ENCODE measurements at places on chromosomes 1 and 21. TPM values are rescaled to one million over a fixed set of nuclear protein-coding genes. Genes with fewer than 3 reads are reported as not detected.

Gene LCE3E
- not detected for total RNA-seq

Gene SLC22A15
- 1.2 TPM for total RNA-seq

Gene ATP8B2
- 53.2 TPM for total RNA-seq

Gene FMO4
- total RNA-seq, result 3.2 TPM

Gene KRTAP19-3
- not detected for total RNA-seq

Gene UBXN10
- total RNA-seq, result 22.2 TPM

Gene LAD1
- total RNA-seq, result not detected

Gene TTF2
- total RNA-seq, result 8.9 TPM

Gene ASPM
- 0.68 TPM for total RNA-seq

Gene REG4
- not detected for total RNA-seq

Gene CYP4A22
- not detected for total RNA-seq

Gene ESRRG
- 0.68 TPM for total RNA-seq

Gene ELAVL4
- total RNA-seq, result 11.8 TPM

Gene KRTAP11-1
- not detected for total RNA-seq

DNA sequence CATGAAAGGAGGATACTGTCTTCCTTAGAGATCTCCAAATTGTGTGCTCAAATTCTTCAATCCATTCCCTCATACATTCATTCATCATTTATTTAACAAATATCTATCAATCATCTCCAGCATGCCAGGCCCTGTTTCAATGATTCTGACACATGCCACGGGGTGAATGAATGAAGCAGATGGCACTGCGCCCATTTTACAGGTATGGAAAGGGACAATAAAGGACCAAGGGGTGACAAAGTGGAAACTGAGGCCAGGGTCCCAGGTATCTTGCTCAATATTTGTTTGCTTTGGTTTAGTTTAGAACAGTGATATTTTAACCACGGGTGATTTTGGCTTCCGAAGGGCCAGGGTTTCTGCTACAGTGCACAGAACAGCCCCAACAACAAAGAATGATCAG lies 321.6 kb upstream of the RUNX1 start:
- DNase-seq, result no peak
- H3K4me3 ChIP-seq, result no peak overlapping the region
- H3K4me1 ChIP-seq, result no peaks in the 10 kb centered on the region
- no peaks in the 10 kb centered on the region for H3K36me3 ChIP-seq
- H3K27ac ChIP-seq, result no peak overlapping the region

- no peak overlapping the region for H3K4me3 ChIP-seq
- no peak for DNase-seq
- no peaks in the 10 kb centered on the region for H3K4me1 ChIP-seq
- no peaks in the 10 kb centered on the region for H3K36me3 ChIP-seq
Observed at GRCh38 chr1:204819495-204819894, 51.2 kb upstream of the NFASC start.

GRCh38 chr1:30525631-30525970 lies 197.8 kb downstream of the MATN1 start:
- no peak overlapping the region for H3K27ac ChIP-seq
- no peak for DNase-seq
- no peaks in the 10 kb centered on the region for H3K36me3 ChIP-seq

DNA sequence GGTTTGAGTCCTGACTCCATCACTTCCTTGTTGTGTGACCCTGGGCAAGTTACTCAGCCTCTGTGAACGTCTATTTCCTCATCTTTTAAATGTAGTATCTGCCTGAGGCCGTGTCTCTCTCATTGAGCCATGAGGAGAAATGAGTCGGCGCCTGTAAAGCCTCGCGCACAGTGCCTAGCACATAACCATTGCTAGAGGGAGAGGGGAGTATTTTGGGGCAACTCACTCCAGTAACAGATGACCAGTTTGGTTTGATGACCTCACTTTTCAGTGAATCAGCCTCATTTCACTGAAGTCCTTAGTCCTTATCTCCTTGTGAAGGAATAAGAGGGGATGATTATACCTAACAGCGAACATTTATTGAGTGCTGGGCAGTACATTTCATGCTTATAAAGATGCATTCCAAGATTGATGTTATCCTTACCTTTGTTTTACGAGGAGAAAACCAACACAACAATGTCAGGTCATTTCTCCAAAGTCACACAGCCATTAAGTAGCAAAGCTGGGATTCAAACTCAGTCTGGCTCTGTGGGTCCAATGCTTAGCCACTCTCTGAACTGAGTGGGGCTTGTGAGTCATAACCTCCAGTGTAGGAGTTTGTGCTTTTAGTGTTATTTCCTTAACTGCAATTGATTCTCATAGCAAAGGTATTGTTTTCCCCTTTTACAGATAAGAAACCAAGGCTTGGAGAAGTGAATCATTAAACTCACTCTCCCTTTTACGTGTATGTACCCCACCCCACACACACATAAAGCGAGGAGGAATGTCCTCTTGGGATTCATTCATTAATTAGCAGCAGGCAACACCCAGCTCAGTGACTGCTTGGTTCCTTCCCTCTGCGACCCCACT lies 25.9 kb downstream of the KCNC4 start:
- no peaks in the 10 kb centered on the region for H3K27me3 ChIP-seq
- peaks cover 14% of the 10 kb centered on the region for H3K4me1 ChIP-seq
- no peak for DNase-seq
- no peaks in the 10 kb centered on the region for H3K36me3 ChIP-seq
- H3K4me3 ChIP-seq, result no peak overlapping the region

GRCh38 chr1:37438869-37439343 lies 35.5 kb upstream of the ZC3H12A start:
- no peaks in the 10 kb centered on the region for H3K27me3 ChIP-seq
- H3K4me3 ChIP-seq, result no peak overlapping the region
- no peak for DNase-seq
- H3K4me1 ChIP-seq, result no peaks in the 10 kb centered on the region

DNA sequence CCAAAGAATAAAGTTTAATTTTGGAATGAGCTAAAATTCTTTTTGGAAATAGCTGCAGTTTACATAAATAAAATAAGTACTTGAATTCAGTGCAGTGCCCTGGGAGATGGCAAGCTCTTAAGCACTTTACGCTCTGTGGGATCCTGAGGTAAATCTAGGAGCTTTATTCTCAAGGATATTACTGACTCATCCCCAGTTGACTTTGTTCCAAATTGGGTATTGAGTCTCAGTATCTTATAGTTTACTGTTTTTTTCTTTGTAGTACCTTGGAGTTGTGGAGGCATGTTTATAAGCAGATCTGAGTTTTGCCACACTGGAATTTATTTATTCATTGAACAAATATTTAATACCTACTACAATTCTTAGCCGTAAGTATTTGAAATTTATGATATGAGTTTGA lies 27.4 kb upstream of the HRNR start:
- no peak overlapping the region for H3K4me3 ChIP-seq
- H3K27ac ChIP-seq, result no peak overlapping the region
- no peaks in the 10 kb centered on the region for H3K4me1 ChIP-seq
- no peaks in the 10 kb centered on the region for H3K36me3 ChIP-seq

DNA sequence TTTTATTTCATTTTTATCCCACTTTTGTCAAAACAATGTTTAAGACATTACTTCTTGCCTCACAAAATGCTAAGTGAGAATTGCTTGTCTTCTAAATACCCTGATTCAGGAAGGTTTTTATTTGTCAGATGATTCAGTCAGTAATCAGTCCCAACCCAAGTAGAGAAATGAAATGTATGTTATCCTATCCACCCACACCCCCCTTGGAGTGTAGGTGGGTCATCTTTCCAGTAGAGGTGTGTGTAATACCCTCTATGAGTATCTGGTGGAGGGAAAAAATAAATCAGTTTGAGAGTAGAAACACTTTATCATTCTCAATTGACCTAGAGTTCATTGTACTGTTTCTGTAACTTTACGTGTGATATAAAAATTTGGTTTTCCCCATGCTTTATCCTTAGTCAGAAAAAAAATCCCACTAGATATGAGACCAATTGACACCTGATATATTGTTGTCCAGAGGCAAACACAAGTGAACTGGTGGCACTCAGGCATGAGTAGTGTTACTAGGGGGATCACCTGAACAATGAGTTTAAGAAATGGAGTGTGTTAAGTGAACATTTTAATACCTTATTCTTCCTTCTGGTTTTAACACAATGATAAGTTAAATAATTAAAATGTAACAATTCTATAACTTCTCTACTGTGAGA lies 153.8 kb upstream of the C1orf105 start:
- H3K27me3 ChIP-seq, result no peaks in the 10 kb centered on the region
- DNase-seq, result no peak
- no peak overlapping the region for H3K4me3 ChIP-seq
- H3K4me1 ChIP-seq, result peaks cover 16% of the 10 kb centered on the region
- no peaks in the 10 kb centered on the region for H3K36me3 ChIP-seq

DNA sequence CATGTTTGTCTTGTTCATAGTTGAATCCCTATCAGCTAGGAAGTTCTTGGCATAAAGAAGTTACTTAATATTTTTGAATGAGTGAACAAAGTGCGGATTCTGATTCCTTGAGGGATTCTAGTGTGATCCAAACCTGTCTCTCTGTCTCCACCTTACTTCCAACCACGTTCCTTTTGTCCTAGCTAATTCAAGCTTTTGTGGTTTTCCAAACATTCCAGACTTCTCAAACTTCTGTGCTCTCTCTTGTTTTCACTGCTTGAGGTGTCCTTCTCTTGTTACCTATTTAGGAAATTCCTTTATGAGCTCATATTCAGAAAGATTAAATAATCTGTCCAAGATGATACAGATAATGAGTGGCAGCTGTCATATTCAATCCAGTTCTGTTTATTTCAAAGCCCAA lies 353.2 kb downstream of the PTBP2 start:
- no peak for DNase-seq
- H3K4me3 ChIP-seq, result no peak overlapping the region
- no peaks in the 10 kb centered on the region for H3K27me3 ChIP-seq
- H3K36me3 ChIP-seq, result no peaks in the 10 kb centered on the region
- no peaks in the 10 kb centered on the region for H3K4me1 ChIP-seq

DNA sequence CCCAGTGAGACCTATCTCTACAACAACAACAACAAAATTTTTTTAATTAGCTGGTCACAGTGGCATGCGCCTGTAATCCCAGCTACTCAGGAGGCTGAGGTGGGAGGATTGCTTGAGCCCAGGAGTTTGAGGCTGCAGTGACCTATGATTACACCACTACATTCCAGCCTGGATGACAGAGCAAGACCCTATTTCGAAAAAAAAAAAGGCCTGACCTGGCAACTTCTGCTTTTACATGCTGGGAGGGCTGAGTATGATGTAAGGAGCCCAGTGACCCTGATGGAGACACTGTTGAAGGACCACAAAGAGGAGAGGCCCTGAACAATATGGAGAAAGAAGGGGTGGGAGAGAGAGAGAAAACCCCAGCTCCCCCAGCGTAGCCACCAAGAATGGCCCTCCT lies 9.2 kb upstream of the VPS26C start:
- H3K4me3 ChIP-seq, result no peak overlapping the region
- H3K36me3 ChIP-seq, result no peaks in the 10 kb centered on the region
- no peak for DNase-seq
- no peak overlapping the region for H3K27ac ChIP-seq
- no peaks in the 10 kb centered on the region for H3K4me1 ChIP-seq

DNA sequence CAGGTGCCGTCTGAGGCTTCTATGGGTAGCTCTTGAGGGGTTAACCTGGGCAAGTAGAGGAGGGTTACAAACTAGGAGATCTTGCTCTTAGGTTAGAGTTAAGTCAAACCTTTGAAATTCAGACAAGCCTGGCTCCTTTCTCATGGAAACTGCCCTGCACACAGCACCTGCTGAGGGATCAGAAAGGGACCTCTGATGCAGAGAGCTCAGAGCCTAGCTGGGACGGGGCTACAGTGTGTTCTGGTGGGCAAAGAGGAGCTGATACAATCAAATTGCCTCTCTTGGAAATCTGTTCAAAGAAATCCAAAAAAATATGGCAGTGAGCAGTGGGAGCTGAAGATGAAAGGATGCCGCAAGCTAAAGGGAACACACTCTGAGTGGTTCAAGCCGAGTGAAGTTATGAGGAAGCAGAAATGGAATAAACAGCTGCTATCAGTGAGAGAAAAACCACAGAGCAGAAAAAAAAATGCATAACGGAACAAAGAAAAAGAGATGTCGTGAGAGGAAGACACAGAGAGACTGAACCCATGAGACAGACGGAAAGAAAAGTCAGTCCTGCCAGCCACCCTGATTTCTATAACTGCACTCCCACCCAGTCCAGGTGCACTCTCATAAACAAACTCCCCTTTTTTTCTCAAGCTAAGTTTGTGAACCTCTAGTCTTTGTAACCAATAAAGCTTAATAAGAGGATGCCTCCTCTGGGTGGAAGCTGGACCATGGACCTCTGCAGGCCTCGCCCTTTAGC lies 26.6 kb downstream of the PAFAH2 start:
- no peak overlapping the region for H3K27ac ChIP-seq
- H3K27me3 ChIP-seq, result no peaks in the 10 kb centered on the region
- peaks cover 18% of the 10 kb centered on the region for H3K4me1 ChIP-seq
- DNase-seq, result no peak
- peaks cover 5% of the 10 kb centered on the region for H3K36me3 ChIP-seq
- no peak overlapping the region for H3K4me3 ChIP-seq

GRCh38 chr1:116345843-116346242 lies 27.2 kb upstream of the ATP1A1 start:
- no peaks in the 10 kb centered on the region for H3K4me1 ChIP-seq
- no peak for DNase-seq
- no peak overlapping the region for H3K4me3 ChIP-seq
- H3K36me3 ChIP-seq, result no peaks in the 10 kb centered on the region

- no peaks in the 10 kb centered on the region for H3K36me3 ChIP-seq
- H3K27ac ChIP-seq, result no peak overlapping the region
- no peaks in the 10 kb centered on the region for H3K4me1 ChIP-seq
- peak; percentile 61 for DNase-seq
- H3K4me3 ChIP-seq, result no peak overlapping the region
Observed at GRCh38 chr1:2982615-2983318, 38.5 kb upstream of the ACTRT2 start.

GRCh38 chr1:225450491-225451191 lies 22.8 kb upstream of the LBR start:
- peaks cover 91% of the 10 kb centered on the region for H3K4me1 ChIP-seq
- peak overlapping the region; percentile 93 for H3K27ac ChIP-seq
- H3K4me3 ChIP-seq, result no peak overlapping the region
- no peaks in the 10 kb centered on the region for H3K36me3 ChIP-seq
- DNase-seq, result peak; percentile 78
- no peaks in the 10 kb centered on the region for H3K27me3 ChIP-seq

- H3K4me3 ChIP-seq, result no peak overlapping the region
- H3K27ac ChIP-seq, result no peak overlapping the region
- no peak for DNase-seq
- no peaks in the 10 kb centered on the region for H3K27me3 ChIP-seq
Observed at GRCh38 chr1:246096356-246096755, 410.7 kb downstream of the SMYD3 start.

DNA sequence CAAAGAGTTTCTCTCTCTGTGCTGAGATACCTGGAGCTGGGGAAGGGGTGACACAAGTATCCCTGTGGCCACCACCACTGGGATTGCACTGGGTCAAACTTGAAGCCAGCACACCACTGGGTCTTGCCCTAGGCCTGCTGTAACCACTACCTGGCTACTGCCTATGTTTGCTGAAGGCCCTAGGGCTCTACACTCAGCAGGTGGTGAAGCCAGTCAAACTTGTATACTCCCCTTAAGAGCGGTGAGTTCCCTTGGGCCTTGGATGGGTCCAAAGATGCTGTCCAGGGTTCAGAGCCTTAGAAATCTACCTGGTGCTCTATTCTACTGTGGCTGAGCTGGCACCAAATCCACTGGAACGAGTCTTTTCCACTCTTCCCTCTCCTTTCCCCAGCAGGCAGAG lies 47.0 kb upstream of the WDR26 start:
- no peak overlapping the region for H3K4me3 ChIP-seq
- no peaks in the 10 kb centered on the region for H3K27me3 ChIP-seq
- H3K36me3 ChIP-seq, result no peaks in the 10 kb centered on the region

Measured in sigmoid colon (tissue), 7 donors.